ENCODE measurements at places on chromosomes 7 and 10.

- DNase-seq = no peak
Measured at GRCh38 chr10:102996876-102997275, 78.8 kb downstream of the CNNM2 start.

GRCh38 chr10:15630353-15630752 is 89.4 kb downstream of the ITGA8 start:
- DNase-seq = no peak

- DNase-seq = no peak
Measured at GRCh38 chr10:101106351-101106750, 24.7 kb upstream of the TLX1 start.

GRCh38 chr10:53479365-53479764 is 706.8 kb upstream of the MBL2 start:
- DNase-seq = no peak

GRCh38 chr7:116525298-116525912 is 569 bp downstream of the CAV1 start:
- DNase-seq = peak; percentile 14

- DNase-seq = no peak
Measured at GRCh38 chr7:87627634-87627994, 584 bp upstream of the RUNDC3B start.

DNA sequence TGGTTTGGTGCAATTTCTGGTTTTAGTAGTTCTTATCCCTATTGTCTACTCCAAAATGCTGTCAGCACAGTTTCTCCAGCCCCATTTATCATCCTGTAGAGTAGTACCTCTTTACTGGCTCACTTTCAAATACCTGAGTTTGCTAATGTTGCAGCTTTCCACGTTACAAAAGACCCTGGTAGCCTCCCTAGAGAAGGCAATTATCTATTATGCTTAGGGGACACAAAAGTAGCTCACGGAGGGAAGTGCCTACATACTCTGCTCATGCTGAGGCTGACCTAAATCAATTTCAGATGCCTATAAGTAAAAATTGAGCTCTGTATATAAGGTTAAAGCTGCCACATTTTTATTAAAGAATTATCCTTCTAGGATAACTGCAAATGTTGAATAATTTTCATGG is 603.6 kb downstream of the CNTNAP2 start:
- DNase-seq = no peak

- no peak for DNase-seq
Measured at GRCh38 chr7:77935652-77936348, 137.2 kb downstream of the PHTF2 start.

DNA sequence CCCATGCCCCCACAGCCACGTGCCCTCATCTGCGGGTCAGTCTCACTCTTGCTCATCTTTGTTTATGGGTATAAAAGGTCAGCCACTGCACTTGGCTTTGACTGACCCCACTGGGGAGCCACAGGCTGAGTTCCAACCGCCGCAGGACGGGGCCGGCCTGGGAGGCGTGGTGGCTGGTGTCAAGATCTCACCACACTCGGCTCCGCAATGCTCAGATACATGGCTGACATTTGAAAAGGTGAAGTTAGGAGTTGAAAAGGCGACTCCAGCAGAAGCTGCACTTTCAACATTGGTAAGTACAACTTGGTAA is 14.9 kb downstream of the TUBGCP2 start:
- DNase-seq = no peak

DNA sequence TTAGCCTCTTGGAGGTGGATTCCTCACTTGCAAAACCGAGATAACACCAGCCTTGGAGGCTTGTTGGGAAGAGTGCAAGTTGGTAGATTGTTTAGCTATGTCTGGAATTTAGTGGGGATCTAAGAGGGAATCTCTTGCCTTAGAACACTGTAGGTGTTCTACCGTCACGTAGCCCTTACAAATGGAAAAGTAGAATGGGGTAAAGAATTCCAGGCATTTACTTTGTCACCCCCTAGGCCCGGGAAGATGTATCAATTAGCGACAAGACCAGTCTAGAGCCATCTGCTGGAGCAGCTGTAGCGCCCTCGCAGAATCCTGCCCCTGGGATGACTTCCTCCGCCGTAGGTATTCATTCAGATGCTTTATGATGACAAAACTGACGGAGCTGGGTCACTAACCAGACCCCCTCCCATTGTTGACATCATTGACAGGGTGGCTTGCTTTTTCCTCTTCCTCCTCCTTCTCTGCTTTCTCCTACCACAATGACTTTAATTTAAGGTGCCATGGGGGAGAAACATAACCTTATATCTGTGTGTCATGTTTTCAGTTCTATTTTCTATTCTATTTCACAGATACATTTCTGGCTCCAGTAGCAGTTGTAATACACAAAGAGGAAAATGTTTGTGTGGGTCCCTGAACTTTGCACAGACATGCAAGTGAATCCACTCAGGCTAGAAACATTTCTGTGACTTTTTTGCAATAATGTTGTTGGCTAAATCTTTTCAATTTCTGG is 262.6 kb upstream of the LYZL1 start:
- no peak for DNase-seq

GRCh38 chr7:49775065-49775948 is 1.9 kb downstream of the VWC2 start:
- DNase-seq = no peak

GRCh38 chr10:43047288-43047970 is 29.4 kb upstream of the RET start:
- DNase-seq = no peak

GRCh38 chr10:47040681-47041080 is 129.5 kb downstream of the PTPN20 start:
- no peak for DNase-seq

DNA sequence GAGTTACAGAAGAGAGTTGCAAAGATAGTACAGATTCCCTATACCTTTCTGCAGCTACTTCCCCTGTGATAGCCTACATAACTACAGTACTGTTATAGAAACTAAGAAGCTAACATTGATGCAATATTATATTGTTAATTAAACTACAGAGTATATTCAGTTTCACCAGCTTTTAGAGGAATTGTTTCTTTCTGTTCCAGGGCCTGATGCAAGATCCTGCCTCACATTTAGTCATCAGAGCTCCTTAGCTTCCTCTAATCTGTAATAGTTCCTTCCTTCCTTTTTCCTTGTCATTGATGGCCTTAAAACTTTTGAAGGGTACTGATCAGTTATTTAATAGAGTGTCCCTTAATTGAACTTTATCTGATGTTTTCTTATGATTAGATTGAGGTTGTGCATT is 56.8 kb downstream of the SDHAF3 start:
- no peak for DNase-seq

DNA sequence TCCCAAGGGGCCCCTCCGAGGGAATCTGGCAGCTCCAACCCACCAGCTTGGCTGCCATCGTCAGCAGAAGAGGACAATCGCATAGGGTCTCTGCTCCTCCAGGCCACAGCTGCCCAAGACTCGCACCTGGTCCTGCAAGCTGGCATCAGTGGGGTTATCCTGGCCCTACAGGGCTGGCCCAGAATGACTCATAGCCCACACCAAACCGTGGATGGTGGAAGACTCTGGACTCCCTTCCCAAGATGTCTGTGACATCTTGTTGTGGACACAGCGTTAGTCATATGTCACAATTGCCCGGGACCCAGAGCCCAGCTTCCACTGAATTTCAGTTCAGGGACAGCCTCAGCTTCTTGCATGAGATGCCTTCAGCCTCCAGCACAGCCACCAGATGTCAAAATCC is 91.5 kb upstream of the CUX1 start:
- no peak for DNase-seq

GRCh38 chr7:156173748-156174353 is 361.6 kb upstream of the SHH start:
- no peak for DNase-seq

GRCh38 chr10:17234431-17234945 is 6.4 kb downstream of the VIM start:
- no peak for DNase-seq

DNA sequence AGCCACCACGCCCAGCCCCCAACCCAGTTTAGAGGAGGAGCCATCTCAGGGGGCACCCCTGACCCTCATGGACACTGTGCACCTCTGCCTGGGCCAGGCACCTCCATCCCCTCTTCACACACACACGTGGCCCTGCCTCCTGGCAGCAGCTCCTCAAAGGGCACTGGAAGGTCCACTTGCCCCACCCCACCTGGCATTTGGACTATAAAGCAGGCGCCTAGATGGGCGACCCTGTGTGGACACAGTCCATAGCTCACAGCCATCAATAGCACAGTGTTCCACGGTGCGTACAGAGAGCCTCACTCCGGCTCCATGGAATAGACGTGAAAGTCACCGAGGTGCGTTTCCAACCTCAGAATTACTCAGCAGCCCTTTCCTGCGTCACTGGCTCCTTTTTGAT is 41.0 kb downstream of the FKBP6 start:
- no peak for DNase-seq

- no peak for DNase-seq
Measured at GRCh38 chr7:26958834-26959233, 94.4 kb upstream of the SKAP2 start.

- DNase-seq = peak; percentile 31
Measured at GRCh38 chr7:77415823-77416620, at the start of gene GSAP. GSAP (minus strand) TSS chr7:77416349; CDS start chr7:77416321, 28 bp downstream.

- DNase-seq = peak; percentile 2
Measured at GRCh38 chr7:40673285-40673684, 538.5 kb downstream of the SUGCT start.

GRCh38 chr7:99739699-99740572 is 4.9 kb upstream of the CYP3A7 start:
- DNase-seq = no peak

DNA sequence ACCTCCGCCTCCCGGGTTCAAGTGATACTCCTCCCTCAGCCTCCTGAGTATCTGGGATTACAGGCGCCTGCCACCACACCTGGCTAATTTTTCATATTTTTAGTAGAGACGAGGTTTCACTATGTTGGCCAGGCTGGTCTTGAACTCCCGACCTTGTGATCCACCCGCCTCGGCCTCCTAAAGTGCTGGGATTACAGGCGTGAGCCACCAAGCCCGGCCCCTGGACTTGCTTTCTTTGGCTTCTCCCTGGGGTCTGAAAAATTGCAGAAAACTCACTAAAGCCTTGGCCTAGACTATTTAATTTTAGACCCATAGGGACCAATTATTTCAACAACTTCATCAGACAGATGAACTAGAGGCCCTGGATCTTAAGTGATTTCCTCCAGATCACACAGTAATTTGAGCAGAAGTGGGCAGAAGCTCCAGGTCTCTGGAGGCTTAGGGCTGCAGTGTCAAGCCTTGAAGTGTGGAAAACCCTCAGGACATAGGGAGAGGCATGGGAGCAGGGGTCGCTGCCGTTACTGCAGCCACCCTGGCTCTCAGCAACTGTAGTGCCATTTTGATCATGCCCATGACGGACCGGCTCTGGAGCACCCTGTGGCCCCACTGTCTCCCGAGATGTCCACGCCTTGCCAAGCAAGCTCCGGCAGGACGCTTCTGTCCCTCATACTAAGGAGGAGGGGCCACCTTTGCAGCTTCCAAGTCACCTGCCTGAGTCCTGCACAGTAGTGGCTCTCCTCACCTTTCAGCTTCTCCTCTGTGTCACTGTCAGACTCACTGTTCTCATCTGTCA is 72.4 kb downstream of the DENND2A start:
- DNase-seq = no peak

- no peak for DNase-seq
Measured at GRCh38 chr7:114630201-114630990, 215.8 kb downstream of the FOXP2 start.

DNA sequence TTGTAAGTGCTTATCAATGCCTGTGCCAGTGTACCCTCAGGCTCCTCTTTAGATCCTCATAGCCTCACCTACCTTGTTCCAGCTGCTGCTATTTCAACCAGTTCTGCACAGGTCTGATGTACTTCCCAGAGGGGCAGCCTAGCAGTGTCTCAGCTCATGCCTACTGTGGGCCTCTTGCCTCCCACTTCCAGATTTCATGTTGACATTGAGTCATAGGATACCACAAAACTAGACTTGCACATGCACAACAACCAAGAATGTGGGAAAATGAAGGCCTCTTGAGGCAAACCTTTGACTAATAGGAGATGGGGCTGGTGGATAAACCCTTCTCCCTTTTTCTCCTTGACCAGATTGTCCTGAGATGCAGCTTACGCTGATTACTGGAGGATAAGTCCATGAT is 31.0 kb downstream of the PON3 start:
- DNase-seq = no peak

GRCh38 chr7:913736-914520 is 37.6 kb downstream of the GET4 start:
- no peak for DNase-seq

GRCh38 chr10:72754275-72755032 is 62.5 kb downstream of the MCU start:
- no peak for DNase-seq

DNA sequence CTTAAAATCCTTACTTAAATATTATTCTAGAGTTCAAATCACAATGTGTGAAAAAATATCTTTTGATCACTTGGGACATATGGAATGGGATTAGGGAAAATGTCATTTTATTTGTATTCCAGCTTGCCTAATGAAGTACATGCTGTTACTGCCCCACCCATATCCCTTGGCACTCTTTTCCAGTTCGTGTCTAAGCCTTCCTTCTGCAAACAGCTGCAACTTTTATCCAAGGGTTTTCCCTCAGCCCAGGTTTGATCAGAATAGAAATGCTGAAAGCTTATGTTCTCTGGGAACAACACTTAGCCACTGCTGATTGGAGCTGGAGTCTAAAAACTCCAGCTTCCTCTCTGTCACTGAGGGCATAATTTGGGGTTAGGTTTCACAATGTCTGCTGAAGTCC is 214.1 kb upstream of the FAM3C start:
- no peak for DNase-seq

DNA sequence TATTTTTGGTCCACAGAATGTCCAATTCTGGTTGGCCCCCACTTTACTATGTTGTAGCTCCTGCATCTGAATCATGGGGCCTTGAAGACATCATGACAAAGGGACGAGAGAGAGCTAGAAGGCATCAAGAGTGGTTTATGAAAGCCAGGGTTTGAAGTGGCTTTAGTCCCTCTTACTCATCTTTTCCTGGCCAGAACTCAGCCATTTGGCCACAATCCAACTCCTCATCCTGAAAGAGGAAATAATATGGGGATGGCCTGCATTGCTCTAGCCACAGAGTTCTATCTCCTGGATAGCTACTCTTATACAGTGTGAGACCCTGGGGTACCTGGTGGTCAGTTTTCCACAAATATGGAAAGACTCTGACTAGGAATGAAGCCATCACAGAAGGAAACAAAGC is 418.9 kb downstream of the XPNPEP1 start:
- no peak for DNase-seq

GRCh38 chr7:141076377-141076776 is 2.5 kb downstream of the TMEM178B start:
- DNase-seq = no peak

DNA sequence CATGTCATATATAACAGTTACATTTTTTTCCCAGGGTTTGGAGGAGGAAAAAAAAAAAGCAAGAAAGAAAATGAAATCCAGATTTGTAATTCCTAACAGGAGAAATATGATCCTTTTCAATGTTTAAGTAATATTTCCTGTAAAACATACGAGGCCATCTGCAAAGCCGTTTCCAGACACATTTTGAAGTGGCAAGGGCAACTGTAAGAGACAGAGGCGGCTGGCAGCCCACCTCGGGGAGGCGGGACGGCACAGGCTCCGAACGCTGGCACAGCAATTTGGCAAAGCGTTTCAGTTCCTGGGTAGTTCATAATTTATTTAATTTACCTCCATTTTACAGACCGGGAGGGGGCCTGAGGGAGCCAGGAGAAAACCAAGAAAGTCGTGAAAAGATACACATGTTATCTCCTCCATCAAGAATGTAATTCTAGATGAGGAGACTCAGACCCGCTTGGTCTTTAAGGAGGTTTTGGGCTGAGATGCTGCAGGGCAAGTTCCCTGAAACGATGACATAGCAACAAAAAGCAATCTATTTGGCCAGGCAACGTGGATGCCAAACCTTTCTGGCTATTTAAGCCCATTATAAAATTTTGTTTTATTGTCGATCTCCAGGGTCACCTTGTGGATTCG is 448.5 kb upstream of the MKI67 start:
- no peak for DNase-seq
